C1 segment of cervical spinal cord (tissue), 14 donors: ENCODE measurements at places on chromosomes 1 and 21.

DNA sequence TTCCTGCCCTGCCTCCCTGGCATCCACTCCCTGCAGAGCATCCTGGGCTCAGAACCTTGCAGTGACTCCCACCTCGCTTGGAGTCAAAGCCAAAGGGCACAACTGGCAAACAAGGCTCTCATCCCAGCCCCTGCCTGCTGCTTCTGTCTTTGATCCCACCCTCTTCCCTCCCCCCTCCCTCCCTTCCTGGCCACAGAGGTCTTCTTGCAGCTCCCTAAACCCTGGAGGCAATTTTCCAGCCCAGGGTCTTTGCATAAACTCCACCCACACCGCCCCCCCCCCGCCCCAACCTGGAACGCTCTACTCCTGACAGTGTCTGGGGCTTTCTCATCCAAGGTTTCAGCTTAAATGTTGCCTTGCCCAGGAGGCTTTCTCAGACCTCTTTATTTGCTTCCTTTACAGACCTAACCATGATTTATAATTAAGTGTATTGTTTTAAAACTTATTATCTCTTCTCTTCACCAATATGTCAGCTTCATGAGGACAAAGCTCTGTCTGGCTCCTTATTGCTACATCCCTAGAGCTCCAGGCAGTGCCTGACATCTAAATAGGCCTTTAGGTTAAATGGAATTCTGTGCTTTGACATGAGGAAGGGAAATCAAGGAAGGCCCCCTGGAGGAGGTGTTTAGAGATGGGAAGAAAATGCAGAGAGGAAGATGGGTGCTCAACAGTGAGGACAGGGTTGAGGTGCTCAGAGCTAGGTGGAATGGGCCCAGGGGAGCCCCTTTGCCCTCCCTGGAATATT is 37.7 kb upstream of the PADI1 start:
- no peak for DNase-seq

DNA sequence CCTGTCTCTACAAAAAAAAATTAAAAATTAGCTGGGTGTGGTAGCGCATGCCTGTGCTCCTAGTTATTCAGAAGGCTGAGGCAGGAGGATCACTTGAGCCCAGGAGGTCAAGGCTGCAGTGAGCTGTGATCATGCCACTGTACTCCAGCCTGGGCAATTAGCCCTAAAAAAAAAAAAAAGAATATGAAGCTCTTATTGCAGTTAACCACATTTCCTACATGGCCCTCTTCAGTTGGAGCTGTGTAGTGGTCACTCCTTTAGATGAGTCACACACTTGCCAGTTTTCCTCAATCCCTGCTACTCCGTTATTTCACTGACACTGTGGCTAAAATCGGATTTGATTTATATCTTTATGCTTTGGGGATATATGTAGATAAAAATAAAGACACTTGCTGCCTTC is 11.8 kb downstream of the NFYC start:
- DNase-seq, result no peak

DNA sequence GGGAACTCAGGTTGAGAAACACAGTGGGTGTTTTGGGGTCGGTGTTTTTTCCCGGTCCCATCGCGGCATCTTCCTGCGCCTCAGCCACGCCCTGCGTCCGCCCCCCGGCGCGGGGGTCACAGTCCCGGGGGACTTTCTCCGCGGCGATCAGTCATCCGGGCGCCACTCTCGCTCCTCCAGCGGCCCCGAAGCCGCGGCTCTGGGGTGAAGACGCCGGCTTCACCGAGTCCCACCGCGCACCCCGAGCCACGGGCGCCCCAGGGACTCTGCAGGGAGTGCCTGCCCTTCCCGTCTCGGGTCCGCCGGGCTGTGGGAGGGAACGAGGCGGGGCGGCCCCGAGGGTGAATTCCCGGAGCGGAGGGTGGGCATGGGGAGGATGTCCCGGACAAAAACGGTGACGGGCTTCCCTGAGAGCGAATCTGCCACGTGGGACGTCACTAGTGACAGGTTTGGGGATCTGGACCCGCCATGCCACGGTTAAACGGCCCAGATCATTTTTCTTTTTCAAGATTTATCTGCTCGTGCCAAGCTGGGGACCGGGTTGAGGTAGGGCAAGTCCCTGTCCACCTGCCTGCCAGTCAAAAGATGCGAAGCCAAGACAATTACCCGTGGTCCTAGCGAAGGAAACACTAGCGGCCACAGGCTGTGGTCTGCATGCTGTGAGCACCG is 717 bp upstream of the BATF3 start:
- no peak for DNase-seq

GRCh38 chr1:179034720-179035119 is 9.0 kb downstream of the FAM20B start:
- no peak for DNase-seq

DNA sequence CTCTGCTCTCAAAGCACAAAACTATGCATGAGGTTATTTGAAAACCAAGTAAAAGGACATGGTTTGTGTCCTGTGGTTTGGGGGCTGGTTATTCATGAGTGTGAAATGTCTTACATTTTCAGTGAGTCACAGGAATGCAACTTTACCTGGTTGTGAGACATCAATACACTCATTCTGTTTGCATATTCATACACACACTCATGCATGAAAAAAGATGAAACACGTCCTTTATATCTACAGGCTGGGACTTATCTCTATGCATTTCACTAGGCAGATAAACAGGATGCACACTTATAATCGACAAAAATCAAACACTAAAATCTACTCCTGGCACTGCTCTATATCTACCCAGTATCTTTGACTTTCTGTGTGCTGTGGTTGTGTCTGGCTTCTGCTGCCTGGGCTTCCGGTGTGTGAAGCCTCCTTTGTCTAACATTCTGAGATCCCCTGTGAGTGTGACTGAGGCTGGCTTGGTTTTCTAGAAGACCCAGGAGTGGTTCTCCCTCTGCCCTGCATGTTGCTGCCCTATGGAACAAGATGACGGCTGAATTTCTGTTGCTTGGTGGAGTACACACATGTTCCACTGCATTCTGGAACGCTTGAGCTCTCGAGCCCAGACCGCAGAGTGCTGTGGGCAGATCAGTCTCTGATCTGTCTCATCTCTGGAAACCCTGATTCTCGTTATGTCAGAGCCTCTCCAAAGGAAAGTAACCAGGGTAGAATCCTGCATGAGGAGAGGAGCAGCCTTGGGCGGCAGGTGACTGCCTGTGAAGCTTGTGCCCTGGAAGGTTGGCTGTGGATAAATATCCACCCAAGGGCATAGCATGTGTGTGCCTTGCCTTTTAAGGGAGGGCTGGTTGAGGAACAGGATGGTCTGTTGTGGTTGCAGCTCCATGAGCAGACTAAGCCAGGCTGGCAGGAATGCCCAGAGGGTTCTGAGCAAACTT is 19.7 kb upstream of the FASLG start:
- DNase-seq, result no peak
